ENCODE measurements at places on chromosomes 5 and 9.

DNA sequence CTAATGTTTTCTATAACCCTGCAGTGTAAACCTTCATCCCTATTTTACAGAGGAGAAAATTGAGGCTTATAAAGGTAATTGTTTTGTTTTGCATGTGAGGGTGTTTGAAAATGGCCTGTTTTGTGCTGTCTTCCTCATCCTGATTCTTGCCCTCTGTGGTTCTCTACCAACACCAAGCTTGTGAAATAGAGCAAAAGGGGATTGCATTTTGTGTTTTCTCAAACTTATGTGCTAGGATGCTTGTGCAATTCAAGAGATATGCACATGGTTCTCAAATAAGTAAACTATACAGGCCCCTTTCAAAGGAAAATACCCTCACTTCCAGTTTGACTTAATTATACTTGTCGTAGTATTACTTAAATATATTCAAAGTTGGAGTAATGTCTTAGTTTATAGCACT lies 17.2 kb downstream of the PAM start:
- DNase-seq = peak; percentile 21

DNA sequence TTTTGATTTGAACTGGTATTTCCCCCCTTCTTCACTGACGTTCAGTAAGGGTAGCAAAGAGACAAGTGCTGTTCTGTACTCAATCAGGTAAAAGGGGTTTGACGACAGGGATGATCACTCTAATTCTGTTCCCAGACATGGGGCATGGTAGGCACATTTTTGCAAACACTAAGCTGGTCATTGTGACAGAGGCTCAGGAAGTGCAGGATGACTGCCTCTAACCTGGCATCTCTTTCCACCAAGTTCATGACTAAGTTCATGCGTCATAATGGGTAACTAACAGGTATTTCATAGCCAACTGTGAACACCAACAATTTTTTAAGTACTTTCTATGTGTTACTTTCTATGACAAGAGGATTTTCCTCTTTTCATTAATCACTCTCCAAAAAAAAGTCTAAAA lies 166.5 kb downstream of the MAPKAP1 start:
- DNase-seq = no peak

DNA sequence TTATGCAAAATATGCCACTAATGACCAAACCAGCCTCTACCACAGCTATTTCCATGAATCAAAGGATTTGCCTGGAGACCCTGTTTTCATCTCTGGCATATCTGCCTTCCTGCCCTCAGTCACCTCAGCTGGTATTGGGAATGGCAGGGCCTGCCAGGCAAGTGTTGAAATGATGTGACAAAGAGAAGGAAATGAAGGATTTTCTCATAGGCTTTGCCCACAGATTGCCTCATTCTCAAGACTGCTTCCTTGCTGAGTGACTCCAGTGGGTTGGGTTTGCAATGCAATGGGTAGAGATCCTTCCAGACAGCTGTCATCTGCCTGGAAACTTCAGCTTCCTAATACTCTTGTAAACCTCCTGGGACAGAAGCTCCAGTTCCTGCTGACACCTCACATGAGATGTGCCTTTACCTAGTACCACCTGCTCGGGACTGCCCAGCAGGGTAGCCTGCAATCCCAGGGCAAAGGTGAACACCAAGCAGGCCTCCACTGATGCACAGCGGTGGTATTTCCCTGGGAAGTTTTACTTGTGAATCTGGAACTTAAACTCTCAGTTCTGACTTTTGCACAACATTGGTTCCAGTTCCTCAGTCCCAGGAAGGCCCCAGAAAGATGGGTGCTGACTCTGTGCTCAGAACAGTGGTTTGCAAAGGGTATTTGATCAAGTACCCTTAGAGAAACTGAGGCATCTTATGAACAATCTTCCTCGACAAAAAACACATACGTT lies 64.8 kb upstream of the SLC1A1 start:
- DNase-seq = peak; percentile 54

- peak; percentile 39 for DNase-seq
These were observed 39.6 kb upstream of the IDNK start for GRCh38 chr9:83583151-83584014.

DNA sequence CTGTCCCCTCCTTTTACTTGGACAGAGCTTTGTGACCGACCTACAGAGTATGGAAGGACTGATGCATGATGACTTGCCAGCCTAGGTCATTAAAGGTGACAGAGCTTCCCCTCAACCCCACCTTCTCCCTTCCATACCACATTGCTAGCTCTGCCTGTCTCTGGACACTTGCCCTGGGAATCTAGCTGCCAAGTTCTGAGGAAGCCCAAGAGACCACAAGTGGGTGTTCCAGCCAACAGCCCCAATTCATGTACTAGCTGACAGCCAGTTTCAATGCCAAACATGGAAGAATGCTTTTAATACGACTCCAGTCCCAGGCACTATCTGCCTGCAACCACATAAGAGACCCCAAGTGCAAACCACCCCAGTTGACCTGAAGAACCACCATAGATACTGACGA lies 477.1 kb downstream of the SPOCK1 start:
- DNase-seq = no peak

- peak; percentile 13 for DNase-seq
These were observed 606.3 kb downstream of the TLE1 start for GRCh38 chr9:81083067-81083466.

DNA sequence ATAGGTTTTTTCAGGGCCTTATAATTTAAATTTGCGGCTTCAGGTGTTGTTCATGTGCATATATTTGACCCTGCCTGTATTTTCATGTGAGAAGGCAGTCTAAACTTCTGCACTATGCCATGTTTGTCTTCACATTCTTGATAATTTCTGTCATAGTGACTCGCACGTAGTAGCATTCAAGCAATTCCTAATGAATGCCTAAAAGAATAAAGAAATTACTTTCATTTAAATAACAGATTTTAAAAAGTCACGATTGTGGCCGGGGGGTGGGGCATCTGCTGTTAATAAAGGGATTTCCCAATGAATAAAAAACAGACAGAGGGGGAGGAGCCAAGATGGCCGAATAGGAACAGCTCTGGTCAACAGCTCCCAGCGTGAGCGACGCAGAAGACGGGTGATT lies 318.0 kb downstream of the ADAMTS6 start:
- no peak for DNase-seq

DNA sequence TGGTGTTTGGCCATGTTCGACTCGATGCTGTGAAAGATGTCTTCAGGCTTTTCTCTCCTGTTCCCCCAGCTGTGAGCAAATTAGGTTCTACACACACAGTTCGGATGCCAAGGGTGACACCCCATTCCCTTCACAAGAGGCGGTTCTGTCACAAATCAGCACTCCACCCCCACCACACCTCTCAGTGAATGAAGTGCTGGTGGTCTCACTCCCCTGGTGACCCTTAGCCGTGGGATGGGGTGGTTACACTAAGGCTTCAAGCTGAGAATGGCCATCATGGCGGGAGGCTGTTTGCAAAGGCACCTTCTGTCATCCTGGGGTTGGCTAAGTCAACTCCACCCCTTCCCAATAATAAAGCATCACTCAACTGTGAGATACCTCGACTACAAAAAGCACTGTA lies 26.4 kb downstream of the AMBP start:
- DNase-seq = no peak

DNA sequence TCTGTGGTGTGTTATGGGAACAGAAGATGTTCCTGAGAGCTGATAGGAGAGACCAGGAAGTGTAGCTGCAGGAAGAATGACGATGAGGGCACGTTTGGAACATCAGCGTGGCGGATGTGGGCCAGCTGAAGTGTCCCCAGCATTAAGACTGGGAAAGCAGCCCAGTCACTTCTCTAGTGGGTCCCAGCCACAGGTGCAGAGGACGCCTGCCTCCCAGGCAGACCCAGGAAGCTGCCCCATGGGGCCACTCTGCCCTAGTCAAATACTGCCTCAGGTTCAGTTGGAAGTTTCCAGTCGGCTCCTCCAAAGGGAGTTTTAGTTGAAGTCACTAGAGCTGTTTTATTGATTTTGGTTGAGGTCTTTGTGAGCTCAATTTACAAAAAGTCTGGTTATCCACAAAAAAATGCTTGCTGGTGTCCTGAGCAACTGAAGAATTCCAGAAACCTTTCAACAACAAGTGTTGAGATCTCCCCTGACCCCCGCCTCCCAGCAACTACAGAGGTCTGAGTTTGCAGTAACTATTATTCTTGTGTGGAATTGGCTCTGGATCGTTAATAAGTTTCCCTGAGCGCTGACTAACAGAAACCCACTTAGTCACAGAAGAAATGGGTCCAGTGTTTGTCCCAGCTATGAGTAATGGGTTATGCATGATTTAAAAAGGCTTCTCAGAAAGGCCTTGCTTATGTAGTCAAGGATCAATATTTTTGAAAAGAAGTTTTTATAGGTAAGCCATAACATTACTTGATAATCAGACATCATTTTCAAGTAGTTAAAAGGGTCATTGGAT lies 294.1 kb downstream of the FANCC start:
- no peak for DNase-seq

DNA sequence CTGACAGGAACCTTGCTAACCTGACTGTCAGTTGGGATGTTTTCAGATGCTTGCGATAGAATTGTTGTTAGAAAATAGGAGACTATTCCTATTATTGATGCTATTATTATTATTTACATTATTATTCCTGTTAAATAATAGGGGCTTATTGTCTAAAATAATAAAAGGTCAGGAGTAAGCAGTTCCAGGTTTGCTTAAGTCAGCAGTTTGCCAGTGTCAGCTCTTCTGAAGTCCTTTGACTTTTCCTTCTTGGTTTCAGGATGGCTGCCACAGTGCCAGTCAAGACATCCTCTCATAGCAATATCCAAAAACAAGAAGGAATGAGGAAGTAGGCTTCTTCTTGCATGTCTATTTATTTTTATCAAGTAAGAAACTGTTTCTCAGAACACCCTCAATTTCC lies 141.7 kb upstream of the MARCHF11 start:
- no peak for DNase-seq
